ENCODE measurements at places on chromosomes 12 and 14. TPM values are rescaled to one million over a fixed set of nuclear protein-coding genes. Genes with fewer than 3 reads are reported as not detected.

GRCh38 chr12:72282721-72283120 lies 10.6 kb downstream of the TRHDE start:
- DNase-seq, result no peak

OVCH1 gene
- not detected for total RNA-seq

DNA sequence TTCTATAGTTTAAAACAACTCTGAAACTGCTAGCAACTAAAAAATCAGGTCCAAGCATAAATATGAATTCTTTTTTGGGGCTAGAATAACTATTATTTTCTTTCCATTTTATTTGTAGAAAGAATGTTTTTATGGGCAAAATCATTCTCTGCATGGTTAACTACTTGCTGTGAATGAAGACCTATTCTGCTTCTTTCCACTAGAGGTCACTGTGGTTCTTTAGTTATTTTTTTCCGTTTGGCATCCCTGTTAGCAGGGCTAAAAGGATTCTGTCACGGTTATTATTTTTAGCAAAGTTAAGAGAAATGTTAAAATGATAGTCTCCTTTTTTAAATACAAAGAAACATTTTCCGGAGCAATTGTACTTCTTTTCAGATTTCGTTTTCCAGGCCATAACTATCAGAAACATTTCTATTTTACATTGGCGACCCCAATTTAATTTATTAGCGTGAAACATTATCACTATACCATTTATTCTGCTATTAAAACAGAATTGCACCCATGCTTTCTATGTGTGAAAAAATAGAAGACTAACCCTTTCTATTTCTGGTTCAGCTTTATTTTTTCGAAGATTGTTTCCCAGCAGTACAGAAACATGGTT lies 404.8 kb downstream of the ATP23 start:
- DNase-seq, result no peak

DNA sequence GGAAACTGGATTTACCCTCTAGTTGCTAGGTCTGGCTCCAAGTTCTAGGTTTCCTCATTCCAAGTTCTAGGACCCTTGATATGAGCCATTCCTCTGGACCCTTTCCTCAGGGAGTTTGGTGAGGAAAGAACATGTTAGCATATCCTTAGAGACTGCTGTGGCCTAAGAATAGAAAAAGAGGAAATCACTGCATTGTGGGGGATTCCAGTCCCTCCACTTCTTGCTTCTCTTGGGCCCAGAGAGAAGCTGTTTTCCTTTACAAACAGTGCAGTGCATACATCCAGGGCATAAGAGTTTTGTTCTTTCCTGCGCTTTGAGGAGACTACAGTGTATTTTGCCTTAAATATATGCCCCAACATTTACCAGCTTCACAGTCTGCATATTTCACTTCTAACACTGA lies 59.0 kb downstream of the LLPH start:
- DNase-seq, result no peak

- DNase-seq, result no peak
Observed at GRCh38 chr12:64400041-64400440, 4.2 kb upstream of the XPOT start.

GRCh38 chr14:32361674-32362073 lies 32.6 kb downstream of the AKAP6 start:
- DNase-seq, result no peak

DNA sequence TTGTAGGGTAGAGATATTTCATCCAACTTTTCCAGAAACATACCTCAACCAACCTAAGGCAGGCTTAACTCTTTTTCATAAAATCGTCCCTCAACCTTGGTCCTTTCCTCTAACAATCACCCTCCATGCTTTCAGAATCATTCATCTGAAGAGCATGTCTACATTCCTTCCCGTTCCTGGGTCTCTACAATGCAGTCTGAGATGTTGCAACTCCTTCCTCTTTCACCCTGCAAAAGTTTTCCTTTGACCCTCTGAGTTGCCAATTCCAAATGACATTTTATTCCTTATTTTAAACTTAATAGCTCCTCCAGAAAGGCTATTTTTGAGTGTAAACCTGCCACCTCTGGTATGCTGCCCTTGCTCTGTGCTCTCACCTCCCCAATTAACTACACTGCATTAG lies 16.7 kb downstream of the SLC7A7 start:
- no peak for DNase-seq

FSCB gene
- total RNA-seq, result not detected

DNA sequence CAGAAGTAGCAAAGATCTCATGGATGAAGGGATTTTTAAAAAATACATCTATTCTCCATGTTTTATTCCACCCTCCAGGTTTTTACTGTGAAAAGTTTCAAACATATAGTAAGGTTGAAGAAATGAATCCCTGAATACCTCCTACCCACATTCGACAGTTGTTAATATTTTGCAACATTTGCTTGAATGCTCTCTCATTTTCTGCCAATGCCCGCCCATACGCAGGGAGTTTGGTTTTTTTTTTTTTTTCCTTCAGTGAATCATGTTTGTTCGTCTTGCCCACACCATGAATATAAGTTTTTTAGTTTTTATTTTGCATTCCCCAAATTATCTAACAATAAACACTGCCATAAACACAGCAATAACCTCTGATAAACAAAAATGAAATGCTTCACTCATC lies 82.9 kb downstream of the MAP1LC3B2 start:
- DNase-seq, result no peak

ANKRD33 gene
- not detected for total RNA-seq

TPPP2 gene
- total RNA-seq, result 0.87 TPM
